Ureter (tissue), 1 donor: ENCODE measurements at places on chromosomes 6 and 20. TPM values are rescaled to one million over a fixed set of nuclear protein-coding genes. Genes with fewer than 3 reads are reported as not detected.

GRCh38 chr20:57450931-57451330 is 59.7 kb downstream of the RBM38 start:
- DNase-seq = no peak

DNA sequence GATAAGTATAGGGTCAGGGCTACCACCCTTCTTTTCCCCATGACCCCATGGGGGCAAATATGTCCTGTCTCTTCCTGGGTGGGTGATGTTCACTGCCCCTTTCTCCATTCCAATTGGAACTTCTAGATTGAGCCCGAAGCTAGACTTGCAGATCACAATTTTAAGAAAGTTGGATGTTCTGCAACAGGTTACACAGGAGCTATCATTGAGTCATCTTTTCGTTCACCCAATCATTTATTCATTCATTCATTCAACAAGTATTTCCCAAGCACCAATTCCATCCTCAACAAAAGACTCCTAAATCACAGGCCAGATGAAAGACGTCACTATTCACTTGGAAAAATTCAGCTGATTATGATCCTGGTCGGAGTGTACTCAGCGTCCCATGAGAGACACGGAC is 71.0 kb upstream of the FOXP4 start:
- no peak for DNase-seq

DNA sequence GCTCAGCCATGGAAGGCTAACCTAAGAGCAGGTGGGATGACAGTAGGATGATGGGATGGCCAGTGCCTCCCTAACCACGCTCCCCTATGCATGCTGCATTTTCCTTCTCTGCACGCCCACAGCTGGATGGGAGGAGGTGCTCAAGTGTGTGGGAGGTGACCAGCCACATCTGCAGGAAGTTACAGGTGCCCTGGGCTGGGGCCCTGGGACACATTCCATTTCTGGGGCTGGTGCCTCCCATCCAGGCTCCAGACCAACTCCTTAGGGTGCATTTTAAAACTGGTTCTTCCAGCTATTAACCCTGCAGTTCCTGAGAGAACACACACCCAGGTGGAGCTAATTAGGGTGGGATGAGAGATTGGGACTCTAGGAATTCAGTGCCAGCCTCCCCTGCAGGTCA is 135.3 kb upstream of the ARMC2 start:
- no peak for DNase-seq

DNA sequence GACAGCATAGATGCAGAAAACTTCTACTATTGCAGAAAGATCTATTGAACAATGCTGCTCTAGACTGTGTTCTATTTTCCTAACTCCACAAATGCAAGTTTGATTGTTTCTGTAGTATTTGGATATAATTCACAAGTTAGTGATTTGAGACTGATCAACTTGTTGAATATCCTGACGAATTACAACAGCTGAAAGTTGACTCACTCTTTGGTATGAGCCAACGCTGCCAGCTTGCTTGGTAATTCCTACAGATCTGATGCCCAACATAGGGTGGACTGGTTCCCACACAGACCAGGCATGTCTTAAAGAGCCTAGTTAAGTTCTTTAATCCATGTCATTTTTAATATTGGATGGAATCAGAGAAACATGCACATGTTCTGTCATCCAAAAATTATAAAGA is 231.0 kb upstream of the RAB32 start:
- DNase-seq = no peak

DNA sequence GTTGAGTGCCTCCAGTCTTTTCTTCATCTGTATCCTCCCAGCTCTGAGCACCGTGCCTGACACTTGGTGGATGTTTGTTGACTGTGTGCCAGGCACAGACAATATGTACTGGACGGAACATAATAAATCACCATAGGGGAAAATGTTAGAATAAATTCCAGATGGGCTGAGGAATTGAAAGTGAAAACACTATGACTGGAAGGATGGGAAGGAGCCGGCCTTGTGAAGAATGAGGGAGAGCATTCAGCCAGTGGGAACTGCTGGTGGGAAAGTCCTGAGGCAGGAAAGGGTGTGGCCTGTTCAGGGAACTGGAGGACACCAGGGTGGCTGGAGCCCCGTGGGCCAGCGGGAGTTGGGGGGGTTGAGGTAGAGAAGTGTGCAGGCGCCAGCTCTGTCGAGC is 75.4 kb downstream of the MTHFD1L start:
- DNase-seq = no peak

DNA sequence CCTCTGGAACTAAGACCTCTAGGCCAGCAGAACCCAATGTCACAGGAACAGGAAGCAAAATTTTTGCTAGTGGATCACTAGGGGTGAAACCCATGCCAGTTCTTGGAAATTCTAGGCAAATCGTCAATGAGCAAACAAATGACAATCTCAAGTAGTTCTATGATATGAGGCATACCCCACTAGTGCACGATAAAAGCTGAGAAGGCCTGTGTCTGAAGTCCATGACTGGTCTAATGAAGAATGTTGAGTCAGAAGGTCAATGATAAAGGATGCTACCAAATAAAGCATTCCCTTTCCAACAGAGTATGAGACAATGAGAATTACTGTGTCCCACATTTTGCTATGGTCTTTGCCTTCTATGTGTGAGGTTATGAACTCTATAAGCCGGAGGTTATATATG is 149.4 kb upstream of the NOX3 start:
- no peak for DNase-seq

DNA sequence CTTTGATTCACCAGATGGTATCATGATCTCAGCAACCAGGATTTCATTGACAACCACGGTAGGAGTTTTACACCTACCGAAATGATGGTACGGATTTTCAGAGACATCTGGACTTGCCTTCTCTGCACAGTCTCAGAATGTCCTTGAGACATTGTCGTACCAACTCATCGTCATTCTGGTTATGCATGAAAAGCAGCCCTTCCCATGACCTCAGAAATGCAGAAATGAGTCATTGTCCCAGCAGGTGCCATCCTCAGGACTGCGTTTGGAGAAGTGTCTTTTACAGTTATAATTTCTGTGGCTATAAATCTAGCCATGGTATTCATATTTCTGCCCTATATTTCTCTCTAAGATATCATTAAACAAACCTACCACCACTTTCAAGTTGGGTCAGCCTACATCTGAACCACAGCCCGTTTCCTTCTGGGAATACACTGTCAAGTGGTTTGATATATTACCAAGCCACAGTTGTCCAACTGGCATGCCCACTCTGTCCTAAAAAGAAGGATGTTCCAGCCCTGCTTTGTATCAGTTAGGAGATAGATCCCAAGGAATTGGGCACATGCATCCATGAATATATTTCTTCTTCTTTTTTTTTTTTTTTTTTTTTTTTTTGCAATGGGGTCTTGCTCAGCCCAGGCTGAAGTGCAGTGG is 7.5 kb upstream of the BFSP1 start:
- no peak for DNase-seq

DNA sequence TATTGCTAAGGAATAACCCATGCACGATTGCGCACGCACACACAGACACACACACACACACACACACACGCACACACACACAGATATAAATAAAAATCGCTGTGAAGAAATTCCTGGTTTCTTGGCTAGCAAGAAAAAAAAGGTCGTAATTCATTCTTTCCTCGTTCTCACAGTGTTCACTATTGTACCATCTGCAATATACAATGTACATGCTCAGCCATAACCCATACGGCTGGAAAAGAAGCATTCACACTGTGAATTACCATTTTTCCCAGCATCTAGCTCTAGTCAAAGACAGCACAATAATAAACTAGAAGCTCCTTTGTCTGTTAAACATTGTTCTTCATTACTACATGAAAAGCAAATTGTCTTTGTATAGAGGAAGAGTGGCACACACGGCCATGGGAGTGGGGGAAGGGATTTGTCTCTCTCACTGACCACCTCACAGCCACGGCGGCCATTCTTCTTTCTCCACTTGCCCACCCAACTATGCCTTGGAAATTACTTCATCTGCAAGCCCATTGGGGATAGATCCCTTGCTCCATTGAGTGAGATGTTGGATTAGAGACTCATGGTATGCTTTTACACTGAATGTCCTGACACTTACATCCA is 115.3 kb upstream of the ID4 start:
- no peak for DNase-seq

GRCh38 chr6:25882051-25882496 is 8.0 kb upstream of the SLC17A3 start:
- DNase-seq = no peak

- DNase-seq = no peak
Measured at GRCh38 chr6:42436825-42437224, 14.9 kb downstream of the TRERF1 start.

DNA sequence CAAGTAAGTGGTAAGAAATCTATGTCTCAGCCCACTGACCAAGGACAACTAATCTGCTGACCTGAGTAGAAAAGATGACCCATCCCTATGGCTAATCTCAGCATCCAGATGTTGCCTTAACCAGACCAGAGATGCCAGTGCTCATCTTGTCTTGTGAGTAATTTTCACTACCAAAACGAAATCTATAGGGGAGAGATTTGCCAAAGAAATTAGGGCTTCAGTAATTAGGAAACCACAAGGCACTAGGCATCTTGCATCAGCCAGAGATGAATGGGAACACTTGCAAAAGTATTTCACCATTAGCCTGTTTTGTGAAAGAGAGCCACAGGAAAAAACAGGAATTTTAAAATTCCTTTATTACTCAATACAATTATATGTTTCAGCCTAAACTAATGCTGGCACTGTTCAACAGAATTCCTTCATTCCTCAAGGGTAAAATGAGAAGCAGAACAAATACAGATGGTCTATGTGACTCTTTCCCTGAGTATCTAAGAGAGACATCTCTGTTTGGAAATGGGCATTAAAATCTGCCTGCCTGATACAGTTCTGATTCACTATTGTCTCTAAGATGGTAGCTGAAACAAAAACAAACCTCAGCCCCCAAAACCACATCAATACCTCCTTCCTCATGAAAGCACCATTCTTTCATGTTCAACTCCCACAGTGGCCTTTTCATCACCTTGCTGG is 87.8 kb downstream of the GMDS start:
- no peak for DNase-seq

DNA sequence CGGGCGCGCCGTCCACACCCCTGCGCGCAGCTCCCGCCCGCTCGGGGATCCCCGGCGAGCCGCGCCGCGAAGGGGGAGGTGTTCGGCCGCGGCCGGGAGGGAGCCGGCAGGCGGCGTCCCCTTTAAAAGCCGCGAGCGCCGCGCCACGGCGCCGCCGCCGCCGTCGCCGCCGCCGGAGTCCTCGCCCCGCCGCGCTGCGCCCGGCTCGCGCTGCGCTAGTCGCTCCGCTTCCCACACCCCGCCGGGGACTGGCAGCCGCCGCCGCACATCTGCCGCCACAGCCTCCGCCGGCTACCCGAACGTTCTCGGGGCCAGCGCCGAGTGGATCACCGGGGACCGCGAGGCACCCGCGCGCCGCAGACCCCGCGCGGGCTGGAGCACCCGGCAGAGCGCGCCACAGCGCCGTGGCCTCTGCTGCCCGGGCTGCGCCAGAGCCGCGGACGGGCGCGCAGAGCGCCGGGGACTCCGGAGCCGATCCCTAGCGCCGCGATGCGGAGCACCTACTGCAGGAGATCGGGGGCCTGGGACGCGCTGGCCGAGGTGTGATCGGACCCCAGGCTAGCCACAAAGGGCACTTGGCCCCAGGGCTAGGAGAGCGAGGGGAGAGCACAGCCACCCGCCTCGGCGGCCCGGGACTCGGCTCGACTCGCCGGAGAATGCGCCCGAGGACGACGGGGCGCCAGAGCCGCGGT is at the start of gene BMP2:
BMP2 (plus strand) TSS at position 151 of the 692 bp plus-strand sequence. CDS start 2,441 bp downstream, outside the sequence.
- DNase-seq = peak; percentile 48

GRCh38 chr20:19130613-19130984 is 81.8 kb upstream of the SLC24A3 start:
- no peak for DNase-seq

DNA sequence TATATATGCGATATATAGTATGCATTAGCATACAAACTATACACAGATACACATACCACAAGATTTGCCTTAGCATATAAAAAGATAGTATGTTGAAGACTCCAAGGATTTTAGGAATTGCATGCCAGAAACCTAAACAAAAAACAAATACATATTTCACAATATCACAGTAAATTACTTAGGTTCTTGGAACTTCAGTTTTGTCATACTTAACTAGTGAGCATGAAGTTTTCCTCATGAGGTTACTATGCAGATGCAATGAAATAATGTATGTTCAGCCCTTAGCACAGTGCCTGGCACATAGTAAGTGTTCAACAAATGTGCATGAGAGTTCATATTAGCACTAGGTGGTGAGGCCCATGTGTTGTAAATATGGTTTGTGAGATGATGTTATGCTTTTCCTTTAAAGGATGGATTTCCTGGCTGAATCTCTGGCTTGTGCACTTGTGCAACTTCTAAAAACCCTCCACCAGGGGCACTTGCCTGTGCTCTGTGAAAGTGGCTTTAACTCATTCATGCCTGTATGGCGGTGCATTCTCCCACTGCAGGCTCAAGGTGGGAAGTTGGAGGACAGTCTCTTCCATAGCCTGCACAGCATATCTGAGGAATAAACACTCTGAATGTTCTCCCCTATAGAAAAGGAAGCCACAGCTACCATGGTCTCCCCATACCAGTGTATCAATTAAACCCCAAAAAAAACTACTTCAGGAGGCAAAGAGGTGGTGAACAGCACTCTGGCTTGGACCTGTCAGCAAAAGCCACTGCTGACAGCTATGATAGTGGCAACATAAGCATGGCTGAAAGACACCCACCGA is 624.1 kb upstream of the CDH4 start:
- no peak for DNase-seq

DNA sequence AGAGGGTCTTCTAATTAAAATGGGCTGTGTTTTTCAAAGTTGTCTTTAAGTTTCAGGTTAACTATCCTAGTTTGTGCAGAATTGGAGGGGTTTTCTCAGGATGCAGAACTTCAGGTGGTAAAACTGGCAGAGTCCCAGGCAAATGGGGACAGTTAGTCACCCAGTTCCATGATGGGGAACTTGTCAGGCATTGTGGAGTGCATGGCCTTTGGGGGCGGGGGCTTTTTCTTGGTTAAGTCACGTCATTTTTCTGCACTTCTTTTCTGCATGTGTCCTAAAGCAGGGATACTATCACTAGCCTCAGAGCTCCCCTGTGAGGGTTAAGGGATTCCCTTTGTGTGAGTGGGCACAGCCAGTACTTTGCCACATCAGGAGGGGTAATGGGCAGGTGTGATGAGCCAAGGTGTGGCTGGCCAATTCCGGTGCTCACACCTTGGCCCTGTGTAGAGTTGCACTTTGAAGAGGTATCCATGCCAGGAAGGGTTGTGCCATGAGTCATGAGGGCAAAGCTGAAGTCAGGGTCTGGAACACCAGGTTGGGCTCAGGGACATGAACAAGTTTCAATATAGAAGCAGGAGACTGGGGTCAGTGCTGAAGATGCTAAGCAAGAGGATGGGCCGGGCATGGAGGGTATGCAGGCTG is 126.0 kb upstream of the RREB1 start:
- no peak for DNase-seq

The PACRG gene
- 9.7 TPM for total RNA-seq

The ULBP1 gene
- total RNA-seq = 2.5 TPM

The ADGRF5 gene
- total RNA-seq = 25.9 TPM

The TSPO2 gene
- not detected for total RNA-seq

The FERMT1 gene
- total RNA-seq = 41.8 TPM

The HUS1B gene
- 1.9 TPM for total RNA-seq

The CLIC5 gene
- total RNA-seq = 8.0 TPM

The GABRR2 gene
- total RNA-seq = 0.73 TPM

The TP53INP2 gene
- 31.9 TPM for total RNA-seq

The RNF114 gene
- 68.7 TPM for total RNA-seq

The GMNN gene
- 67.5 TPM for total RNA-seq

The KHDC1L gene
- not detected for total RNA-seq
